Stimulated activated CD4-positive, alpha-beta T cell treated with anti-CD3 and anti-CD28 coated beads, Interleukin-12 subunit alpha, Interleukin-12 subunit beta, amount 100 ng/mL, for 48 hours (primary cell): ENCODE measurements at places on chromosomes 7 and 10.

DNA sequence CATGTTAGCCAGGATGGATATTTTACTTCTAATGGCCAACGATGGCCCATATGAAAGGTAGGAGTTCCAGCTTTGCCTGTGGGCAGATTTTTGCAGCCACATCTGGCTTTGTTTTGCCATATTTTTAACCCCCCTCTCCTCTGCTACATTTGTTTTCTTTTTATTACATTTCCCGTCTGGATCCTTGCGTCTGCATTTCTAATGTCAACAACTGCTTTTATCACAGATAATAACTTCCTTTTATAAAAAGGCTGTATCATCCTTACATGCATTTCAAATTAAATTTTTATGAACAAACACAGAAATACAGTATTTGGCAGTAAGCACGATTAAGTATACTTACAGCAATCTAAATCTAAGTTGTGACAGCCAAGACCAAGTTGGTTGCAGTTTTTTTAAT is 156.0 kb downstream of the BAMBI start:
- DNase-seq = no peak

GRCh38 chr7:132571970-132572369 is 4.3 kb downstream of the PLXNA4 start:
- DNase-seq = no peak

DNA sequence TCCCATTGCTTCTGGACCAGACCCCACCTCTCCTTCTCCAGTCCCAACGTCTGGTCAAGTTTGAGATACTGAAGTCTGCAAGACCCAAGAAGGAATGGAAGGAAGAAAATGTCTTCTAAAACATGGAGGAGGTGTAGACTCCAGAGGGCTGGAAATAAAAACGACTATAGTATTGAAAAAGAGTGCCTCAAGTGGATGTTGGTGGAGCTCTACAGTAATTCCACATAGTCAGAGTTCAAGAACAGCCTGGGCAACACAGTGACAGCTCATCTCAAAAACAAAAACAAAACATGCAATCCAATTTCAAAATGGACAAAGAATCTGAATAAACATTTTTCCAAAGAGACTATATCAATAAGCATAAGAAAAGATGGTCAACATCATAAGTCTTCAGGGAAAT is 2.3 kb upstream of the PCGF6 start:
- DNase-seq = no peak

GRCh38 chr10:125030567-125031197 is 88.8 kb downstream of the ZRANB1 start:
- DNase-seq = no peak

DNA sequence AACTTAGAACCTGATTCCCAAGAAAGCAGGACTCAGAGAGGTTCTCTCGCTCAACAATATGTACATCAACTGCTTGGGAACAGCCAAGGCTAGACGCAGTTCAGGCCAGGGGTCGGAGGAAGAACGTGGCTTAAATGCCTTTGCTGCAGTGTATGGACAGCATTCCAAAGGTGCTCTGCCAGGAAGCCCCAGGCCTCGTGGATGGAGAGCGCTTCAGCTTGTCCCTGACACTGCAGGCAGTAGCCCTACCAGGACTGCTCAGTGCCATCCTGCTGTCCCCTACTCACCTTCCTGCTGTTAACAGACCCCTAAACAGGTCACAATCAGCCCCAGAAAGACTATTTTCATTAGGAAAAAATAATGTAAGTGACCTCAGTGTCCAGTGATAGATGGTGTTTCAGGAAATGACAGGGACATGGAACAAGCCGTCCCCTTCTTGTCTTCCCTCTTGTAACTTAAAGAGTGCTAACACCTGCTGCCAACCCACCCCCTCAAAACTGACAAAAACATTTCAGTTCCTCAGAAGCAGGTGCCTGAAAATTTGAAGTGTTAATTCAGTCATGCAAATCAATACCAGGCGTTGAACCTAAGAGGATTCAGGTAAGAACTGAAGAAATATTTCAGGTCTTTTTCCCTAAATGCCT is 16.5 kb downstream of the CREB3L2 start:
- no peak for DNase-seq

DNA sequence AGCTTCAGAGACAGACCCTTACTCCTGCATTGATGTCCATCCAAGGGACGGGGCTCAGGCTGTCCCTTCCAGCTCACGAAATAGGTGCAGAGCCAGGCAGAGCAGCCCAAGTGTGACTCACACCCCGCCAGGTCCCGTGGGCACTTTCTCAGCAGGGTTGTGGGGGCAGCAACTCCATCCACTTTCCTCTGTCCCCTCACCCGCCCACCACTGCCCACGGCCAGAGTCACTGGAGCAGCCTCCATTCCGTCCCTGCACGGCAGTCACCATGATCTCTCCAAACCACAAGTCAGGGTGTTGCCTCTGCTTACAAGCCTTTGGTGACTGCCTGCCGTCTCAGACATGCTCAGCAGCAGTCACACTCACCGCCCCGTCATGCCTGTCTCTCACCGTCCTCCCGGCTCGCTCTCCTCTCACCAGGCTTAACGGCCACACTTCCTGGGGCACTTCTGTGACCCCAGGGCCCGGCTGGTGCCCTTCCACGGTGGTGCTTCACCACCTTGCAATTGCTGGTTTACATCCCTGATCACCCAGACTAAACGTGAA is 39.3 kb downstream of the CALML3 start:
- no peak for DNase-seq

GRCh38 chr10:65566906-65567305 is 1358.9 kb upstream of the LRRTM3 start:
- no peak for DNase-seq

DNA sequence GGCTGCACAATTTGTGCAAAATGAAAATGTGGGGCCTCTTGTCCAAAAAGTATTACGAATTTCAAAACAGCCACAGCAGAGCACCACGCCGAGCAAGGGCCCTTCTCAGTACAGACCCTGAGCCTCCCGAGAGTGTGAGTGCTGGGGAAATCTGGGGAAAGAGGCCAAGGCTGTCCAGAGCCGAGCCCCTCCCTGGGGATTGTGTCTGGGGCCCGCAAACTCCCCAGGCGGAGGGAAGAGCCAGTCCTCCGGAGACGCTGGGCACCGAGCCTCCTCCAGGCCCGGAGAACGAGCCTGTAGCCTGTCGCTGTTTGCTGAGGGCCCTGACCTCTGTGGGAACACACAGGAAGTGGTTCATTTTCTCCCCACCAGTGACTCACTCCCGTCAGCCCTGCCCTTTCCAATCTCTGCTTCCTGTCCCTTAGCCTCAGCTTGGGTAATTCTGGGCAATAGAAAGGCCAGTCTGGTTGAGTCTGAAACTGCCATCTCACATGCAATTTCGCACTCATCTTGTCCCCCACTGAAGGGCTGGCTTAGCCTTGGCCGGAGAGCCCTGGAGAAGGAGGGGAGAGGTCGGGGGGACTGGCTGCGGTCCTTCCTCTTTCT is 19.5 kb upstream of the GNA12 start:
- DNase-seq = peak; percentile 70

- peak; percentile 24 for DNase-seq
Observed at GRCh38 chr7:100799037-100799896, 28.1 kb downstream of the EPHB4 start.

GRCh38 chr10:101331956-101332355 is 22.0 kb upstream of the BTRC start:
- DNase-seq = no peak

DNA sequence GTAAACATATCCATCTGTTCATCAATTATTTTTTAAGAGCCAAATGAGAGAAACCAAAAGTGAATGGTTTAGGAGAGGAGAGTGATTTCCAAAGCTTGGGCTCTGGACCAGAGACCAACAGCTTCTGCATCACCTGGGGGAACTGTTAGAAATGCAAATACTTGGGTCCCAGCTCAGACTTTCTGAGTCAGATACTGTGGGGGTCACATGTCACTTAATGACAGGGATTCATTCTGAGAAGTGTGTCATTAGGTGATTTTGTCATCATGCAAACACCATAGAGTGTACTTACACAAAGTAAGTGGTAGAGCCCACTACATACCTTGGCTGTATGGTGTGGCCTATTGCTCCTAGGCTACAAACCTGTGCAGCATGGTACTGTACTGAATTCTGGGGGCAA is 128.5 kb upstream of the PRR15 start:
- no peak for DNase-seq

- DNase-seq = peak; percentile 21
Observed at GRCh38 chr10:6200734-6201515, 1.8 kb upstream of the PFKFB3 start.

GRCh38 chr7:95586951-95587301 is 9.4 kb downstream of the PDK4 start:
- no peak for DNase-seq

GRCh38 chr10:121851786-121852185 is 76.0 kb downstream of the ATE1 start:
- no peak for DNase-seq

DNA sequence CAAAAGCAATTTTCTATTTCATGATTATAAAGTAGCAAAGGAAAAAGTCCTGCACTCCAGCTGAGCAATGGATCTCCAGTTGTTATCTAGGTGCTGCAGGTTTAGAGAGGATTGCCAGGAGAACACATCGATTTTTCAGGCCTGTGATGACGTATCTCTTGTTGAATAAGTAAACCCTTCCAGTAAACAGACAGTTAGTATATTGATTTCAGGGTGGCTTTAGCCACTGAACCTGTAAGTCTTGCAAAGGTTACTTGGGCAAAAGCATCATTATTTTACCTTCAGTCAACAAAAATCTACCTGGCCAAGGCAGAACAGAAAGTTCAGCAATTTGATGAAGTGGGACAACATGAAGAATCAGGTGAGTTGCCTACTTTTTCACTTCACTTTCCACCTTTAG is 12.3 kb downstream of the EGFR start:
- no peak for DNase-seq

DNA sequence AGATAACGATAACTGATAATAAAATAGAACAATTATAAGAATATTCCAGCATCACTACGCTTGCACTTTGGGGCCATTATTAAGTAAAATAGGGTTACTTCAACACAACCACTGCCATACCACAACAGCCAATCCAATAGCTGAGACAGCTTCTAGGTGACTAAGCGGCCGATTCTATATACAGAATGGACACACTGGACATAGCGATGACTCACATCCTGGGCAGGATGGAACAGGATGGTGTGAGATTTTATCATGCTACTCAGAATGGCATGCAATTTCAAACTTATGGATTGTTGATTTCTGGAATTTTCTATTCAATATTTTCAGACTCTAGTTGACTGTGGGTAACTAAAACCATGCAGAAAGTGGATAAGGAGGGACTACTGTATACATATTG is 920.9 kb downstream of the LRMDA start:
- DNase-seq = no peak

- DNase-seq = no peak
Observed at GRCh38 chr10:73344269-73344668, 14.4 kb downstream of the CFAP70 start.

GRCh38 chr10:99754670-99755069 is 22.6 kb downstream of the CUTC start:
- DNase-seq = no peak

DNA sequence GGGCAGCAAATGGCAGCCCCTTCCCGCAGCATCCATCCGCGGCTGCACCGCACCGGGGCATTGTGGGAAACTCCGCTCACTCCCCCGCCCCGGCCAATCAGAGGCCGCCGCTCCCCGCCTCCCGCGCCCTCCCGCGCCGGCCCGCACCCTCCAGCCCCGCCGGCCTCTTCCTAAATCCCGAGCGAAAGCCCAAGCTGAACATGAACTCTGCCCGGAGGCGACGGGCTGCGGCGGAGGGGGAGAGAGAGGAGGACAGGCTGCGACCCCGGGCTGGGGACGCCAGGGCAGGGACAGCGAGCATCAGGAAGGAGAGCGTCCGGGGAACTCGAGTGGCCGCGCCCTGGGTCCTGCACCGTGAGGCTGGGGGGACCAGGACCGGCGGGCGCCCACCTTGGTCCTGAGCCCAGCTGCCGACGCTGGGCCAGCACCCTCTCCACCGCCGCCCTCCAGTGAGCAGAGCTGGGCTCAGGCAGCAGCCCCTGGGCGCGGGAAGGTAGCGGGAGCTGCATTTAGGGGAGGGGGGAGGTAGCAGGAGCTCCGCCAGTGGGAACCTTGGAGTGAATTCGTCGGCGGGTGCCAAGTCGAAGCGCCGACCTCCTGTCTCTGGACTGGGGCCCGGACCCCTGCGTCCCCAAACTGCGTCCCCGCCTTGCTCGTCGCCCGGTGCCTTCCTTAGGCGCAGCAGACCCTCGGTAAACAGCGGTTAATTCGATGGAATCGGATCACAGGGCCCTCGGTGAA is at the start of gene DGKI:
Gene DGKI, minus strand, starts transcription at position 148 of the 741 bp plus-strand sequence.
- no peak for DNase-seq

DNA sequence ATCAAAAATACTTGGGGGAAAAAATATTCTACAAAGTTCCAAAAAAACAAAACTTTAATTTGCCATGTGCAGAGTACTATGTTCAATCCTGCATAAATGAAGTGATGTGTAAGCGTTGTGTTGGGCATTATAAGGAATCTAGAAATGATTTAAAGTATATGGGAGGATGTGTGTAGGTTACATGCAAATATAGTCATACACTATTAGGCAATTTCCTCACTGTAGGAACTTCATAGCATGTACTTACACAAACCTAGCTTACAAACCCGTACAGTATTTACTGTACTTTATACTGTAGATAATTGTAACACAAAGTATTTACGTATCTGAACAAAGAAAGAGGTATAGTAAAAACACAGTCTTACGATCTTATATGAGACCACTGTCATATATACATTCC is 72.3 kb downstream of the NRBF2 start:
- no peak for DNase-seq

DNA sequence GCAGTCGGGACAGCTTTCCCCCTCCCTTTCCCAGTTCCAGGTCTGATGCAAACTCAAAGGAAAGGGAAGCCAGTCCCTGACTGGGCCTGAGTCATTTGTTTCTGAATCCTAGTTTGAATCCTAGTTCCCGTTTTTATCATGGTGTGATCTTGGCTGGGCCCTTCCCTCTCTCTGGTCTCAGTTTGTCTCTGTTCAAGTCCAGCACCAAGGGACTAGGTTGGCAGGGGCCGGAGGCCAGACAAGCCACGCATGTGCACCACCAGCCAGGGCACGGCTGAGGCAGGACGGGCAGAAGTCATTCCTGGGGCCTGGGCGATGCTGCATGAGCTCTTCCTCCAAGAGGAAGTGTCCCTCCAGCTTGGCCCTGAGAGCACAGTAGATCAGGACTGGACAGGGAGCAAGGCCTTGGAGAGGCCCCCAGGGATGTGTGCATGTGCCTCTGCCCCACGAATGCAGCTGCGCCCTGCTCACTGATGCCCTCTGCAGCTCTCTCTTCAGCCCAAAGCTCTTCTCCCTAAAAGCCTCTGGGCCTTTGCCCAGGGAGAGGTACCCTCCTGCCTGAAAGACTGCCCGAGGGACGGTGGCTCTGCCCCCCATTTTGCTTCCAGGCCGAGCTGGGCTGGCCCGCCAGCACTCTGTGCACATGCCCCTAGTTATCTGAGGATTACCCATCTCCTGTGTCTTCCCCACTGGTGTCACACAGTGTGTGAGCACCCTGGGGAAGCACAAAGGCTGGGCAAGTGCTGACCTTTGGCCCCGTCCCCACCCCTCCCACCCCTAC is 86.7 kb downstream of the ZMIZ1 start:
- no peak for DNase-seq

DNA sequence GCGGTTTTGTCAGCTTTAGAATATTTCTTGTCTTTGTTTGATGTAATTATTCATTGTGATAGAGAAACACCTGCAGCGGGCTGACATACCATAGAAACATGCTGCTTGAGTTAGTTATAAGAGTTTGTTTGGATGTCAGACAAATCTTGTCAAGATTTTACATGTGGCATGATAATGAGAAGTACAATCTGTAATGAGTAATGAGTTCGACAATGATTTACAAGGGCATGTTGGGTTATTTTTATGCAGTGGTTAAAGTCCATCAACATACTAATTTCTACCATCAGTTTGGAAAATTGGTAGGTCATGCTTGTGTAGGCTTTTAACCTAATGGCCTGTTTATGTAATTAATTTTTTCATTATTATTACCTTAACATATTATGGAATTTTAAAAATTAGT is 31.3 kb downstream of the FZD1 start:
- no peak for DNase-seq

- DNase-seq = no peak
Observed at GRCh38 chr10:63409465-63410027, 56.2 kb downstream of the JMJD1C start.
